Vagina (tissue), 2 donors: ENCODE measurements at places on chromosomes 16 and 17.

DNA sequence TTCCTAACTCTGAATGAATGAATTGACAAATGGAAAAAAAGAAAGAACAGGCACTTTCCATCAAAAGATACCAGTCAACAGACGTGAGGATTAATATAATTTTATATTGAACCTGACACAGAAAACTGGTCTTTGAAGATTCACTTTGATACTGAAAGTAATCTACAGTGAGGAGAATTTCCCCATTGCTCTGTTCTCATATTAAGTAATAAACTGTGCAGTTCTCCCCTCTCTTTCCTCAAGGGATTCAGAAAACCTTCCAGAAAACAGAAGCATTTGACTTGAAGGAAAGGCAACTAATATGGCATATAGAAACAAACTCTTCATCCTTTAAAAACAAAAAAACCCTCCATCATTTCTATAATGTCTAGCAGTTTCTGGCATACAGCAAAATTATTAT, 2.2 kb downstream of the TEX2 start:
- no peak for DNase-seq

GRCh38 chr17:80774643-80775281, 216.9 kb upstream of the CHMP6 start:
- DNase-seq = no peak

DNA sequence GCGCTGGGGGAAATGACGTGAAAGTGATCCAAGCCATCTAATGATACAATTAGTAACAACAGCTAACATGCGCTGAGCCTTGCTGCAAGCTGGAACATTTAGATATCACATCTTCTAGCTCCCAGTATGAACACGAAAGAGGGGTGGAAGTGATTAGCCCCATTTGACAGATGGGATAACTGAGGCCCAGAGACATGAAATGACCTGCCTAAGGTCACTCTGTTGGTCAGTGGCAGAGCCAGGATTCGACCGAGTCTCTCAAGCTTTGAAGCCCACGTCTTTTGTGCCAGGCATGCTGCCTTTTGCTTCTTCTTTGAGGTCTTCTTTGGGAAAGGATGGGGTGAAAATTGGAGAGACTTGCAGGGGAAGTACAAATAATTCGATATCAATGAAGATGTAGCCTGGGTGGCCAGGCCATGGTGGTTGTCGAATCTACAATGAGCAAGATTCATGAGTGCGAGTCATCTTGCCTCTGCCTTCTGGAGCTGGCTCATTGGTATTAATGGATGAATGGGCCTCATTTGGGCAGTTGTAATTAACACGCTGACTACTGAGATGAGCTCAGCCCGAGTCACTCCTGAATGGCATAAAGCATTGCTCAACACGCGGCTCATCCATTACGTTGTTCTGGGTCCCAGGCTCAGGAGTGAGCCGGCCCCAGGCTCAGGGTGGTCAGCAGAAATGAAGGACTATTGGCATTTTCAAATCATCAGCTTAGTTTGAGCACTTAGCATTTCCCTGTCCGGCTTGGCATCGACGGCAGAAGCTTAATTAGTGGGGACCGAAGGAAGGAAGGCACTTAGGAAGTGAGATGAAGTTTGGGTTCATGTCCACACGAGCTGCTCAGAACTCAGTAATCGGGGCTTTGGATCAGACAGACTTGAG, 28.0 kb upstream of the GPRC5B start:
- DNase-seq = no peak

- DNase-seq = no peak
Observed at GRCh38 chr16:3659251-3659650, 4.8 kb downstream of the DNASE1 start.

DNA sequence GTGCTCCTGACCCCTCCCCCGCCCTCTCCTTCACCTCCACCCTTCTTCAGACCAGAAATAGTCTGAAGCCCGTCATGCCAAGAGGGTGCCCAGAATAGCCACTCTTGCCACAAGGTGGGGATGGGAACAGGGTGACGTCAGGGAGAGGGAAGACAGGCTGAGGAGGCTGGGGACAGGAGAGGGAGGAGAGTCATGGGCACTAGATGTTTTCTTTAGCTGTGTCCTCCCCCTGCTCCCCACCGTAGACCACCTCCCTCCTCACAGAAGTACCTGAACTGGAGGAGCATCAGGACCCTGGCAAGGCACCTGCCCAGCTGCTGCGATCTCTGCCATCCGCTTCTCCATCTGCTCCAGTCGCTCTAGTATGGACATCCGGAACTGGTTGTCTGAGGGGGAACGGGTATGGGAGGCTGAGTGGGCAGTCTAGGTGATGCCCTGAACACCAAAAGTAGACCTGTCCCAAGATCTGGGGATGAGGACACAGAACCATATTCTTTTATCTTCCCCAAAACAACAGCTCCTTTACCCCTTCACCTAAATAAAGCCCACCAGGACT, 6.6 kb upstream of the SPAG7 start:
- no peak for DNase-seq

DNA sequence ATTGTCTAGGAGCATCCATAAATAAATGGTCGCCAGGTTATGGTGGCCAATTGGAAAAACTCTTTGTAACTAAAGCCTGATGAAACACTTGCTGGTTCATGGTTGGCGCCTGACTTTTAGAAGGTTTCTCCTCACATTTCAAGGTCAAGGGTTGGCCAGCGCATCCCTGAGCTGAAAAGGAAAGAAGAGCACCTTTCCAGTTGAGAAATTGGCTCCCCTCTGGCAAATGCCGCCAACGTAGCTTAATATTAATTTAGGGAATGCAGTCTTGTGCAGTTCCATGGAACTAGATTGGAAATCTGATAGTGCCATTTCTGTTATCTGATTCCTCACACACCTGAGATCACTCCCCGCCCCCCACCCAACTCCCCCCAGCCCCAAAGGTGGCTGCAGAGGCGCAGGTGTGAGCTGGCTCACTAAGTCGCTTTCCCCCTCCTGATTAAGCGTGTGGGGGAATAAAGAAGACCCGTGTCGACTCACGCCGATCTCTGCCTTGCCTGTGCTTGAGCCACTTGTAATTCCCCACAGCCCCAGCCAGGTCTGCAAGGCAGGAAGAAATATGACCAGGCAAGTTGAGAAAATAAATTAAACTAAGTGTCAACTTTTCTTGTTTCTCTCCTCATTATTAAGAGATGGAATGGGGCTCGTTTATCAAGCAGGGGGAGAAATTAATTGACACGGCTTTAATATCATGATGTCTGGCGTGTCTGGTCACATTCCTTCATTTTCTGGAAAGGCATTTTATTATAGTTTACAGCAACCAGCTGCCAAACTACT, 157.7 kb downstream of the CCDC182 start:
- DNase-seq = no peak

DNA sequence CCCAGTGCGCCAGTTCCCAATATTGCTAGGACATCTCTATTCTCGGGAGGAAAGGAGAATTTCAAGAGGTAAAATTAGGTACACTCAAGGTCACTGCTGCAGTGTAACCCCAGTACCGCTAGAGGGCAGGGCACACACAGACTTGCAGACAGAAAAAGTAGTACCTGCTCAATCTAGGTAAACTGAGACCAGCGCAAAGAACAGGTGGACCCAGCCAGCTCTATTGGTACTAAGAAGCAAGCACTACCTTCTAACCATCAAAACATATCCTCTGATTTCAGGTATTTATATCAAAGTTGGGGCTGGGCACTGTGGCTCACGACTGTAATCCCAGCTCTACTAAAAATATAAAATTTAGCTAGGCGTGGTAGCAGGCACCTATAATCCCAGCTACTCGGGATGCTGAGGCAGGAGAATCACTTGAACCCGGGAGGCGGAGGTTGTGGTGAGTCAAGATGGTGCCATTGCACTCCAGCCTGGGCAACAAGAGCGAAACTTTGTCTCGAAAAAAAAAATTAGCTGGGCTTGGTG, 3.6 kb upstream of the WDR81 start:
- no peak for DNase-seq

GRCh38 chr16:79175286-79176057, 425.1 kb downstream of the MAF start:
- no peak for DNase-seq

- no peak for DNase-seq
Observed at GRCh38 chr17:81332914-81333528, 37.9 kb upstream of the SLC38A10 start.

- peak; percentile 37 for DNase-seq
Observed at GRCh38 chr17:83034525-83034924, 44.9 kb upstream of the METRNL start.

DNA sequence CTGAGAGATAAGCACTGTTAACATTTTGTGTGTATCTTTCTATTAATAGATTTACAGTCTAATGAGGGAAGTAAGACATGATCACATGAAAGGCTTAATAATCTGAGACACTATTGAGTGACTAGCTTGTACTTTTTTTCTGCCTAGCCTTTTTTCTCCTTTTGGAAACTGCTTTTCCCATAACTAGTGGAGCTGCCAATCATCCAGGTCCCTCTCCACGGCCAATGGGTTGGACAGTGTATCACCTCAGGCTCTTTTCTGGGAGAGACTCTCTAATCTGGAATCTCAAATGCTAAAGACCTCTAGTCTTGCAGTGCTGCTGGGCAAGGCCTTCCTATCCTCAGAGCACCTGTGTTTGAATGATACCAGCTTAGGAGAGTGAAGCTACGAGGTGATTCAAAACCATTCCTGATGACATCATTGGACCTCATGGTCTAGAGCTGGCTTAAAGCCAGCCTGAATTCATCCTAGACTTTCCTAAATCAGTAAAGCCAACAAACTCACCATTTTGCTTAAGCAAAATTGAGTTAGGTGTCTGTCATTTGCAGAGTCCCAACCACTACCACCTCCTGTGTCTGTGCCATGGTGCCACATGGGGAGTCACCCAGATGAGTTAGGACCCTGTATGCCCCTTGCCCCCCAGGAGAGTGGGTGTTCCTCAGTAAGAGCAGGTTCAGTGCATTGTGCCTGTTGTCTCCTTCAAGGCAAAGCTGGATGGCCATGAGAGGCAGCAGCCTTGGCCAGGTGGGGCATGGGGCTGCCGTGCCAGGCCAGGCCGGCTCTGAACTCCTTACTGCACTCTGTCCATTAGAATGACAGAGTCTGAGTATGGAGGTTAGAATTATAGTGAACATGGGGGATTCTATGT, 62.9 kb downstream of the SPECC1 start:
- DNase-seq = no peak

- no peak for DNase-seq
Observed at GRCh38 chr17:39639566-39640458, 2.9 kb downstream of the STARD3 start.

DNA sequence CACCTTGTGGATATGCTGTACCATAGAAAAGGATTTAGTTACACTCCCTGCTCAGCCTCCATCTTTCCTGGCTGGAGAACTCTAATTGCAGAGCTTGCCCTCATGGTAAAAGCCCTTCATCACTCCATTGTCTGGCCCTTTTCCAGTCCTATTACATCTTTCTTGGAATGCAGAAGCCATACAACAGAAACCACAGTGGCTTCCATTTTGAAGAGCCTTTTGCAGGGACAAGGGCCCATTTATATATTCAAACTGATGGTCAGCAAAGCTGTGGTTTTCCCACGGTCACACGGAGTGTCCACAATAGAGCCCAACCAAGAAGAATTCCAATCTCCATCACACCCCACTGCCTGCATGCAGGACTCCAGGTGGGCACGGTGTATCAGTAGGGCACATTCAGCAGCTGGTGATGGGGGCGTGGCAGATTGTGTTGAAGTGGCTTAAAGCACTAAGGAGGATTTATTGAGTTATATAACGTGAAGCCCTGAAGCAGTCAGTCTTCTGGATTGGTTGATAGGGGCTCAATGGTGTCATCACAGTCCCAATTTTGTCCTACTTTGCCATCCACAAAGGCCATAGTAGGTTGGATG, 20.3 kb downstream of the COPRS start:
- DNase-seq = no peak

DNA sequence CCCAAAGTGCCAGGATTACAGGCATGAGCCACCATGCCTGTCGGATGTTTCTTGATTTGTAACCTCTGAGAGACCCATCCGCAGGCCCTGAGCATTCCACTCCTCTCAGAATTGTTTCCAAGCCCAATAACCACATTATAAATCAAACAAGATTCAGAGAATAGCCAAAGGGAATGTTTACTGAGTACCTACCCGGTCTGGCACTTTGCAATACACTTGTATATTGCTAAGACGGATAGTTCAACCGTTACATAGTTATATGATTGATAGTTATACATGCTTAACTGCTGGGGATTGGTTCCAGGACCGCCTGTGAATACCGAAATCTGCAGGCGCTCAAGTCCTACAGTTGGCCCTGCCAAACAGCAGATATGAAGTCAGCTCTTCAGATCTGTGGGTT, 3.0 kb upstream of the KAT8 start:
- no peak for DNase-seq

- no peak for DNase-seq
Observed at GRCh38 chr16:5463820-5464219, 366.2 kb upstream of the EEF2KMT start.

DNA sequence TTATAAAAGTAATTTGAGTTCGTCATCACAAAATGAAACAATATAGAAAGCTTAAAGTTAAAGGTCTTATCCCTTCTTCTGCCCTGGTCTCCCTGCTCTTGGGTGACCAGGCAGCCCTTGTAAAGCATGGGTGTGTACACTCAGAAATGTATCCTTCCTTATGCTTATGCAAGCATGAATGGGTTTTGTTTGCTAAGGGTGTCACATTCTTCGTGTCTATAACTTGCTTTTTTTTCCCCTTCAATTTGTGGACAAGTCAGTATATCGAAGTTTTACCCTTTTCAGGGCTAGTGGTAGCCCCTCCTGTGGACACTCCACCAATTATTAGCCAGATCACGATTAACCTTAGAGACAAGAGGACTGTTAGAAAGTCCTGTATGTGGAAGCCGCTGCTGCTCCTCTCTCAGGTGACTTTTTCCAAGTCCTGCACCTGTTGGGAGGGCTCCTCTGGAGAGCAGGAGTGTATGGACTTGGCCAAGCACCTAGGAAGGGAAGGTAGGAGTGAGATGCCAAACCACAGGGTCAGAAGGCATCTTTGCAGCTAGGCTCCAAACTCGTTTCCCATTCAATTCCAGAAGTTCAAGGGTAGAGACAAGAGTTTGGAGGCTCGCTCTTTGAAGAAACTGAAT, 50.9 kb downstream of the LDHD start:
- DNase-seq = no peak

DNA sequence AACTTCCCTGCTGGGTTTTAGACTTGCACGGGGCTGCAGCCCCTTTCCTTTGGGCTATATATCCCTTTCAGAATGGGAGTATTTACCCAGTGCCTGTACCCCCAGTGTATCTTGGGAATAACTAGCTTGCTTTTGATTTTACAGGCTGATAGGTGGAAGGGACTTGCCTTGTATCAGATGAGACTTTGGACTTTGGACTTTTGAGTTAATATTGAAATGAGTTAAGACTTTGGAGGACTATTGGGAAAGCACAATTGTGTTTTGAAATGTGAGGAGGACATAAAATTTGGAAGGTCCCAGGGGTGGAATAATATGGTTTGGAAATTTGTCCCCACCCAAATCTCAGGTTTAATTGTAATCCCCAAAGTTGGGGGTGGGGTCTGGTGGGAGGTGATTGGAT, 393.8 kb upstream of the KIF2B start:
- no peak for DNase-seq

DNA sequence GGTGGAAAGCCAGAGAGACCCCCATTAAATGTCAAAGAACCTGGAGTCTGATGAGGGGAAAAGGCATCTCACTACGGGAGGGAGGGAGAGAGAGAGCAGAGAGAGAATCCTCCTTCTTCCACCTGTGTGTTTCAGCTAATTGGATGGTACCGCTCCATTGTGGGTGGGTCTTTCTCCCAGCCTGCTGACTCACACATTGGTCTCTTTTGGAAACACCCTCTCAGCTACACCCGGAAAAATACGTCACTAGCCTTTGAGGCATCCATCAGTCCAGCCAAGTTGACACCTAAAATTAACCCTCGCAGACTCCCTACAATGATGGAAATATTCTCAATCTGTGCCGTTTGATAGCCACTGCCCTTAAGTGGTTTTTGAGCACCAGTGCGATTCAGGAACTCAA, 100.4 kb downstream of the ELAC2 start:
- no peak for DNase-seq

GRCh38 chr16:65260746-65261145, 138.9 kb upstream of the CDH11 start:
- DNase-seq = no peak
